ENCODE measurements at places on chromosomes 11 and 22.

GRCh38 chr11:119093942-119094815 lies 7.5 kb downstream of the DPAGT1 start:
- peak; percentile 29 for DNase-seq

DNA sequence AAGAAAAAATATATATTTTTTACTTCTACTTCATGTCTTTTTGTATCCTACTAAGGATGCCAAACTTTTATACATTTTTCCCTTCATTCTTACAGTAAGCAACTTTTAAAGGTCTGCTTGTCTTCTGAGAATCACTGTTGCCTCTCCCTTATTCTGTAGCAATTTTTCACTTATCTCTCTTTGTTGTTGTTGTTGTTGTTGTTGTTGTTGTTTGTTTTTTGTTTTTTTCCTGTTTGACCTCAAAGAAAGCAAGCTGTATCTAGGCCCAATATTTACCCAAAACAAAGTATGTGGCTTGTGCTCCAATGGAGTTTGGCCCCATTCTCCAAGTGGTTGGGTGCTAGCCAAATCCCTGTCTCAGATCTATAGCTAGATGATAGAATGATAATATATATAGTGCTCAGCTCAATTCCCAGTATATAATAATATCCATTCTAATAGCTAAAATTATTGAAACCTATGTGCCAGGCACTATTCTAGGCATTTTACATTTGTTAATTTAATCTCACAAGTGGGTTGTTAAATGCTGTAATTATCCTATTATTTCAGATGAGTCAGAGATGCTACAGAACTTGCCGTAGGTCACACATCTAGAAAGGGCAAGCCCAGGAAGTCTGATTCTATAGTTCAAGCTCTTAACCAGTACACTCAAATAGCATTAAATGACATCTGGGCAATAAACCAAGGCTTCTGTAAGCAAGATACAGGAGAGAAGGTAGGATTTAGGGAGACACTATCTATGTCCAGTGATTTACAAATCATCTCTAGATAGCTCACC lies 205.1 kb upstream of the PITPNB start:
- no peak for DNase-seq

GRCh38 chr22:19118329-19118880 lies 3.8 kb downstream of the DGCR2 start:
- DNase-seq: peak; percentile 13

DNA sequence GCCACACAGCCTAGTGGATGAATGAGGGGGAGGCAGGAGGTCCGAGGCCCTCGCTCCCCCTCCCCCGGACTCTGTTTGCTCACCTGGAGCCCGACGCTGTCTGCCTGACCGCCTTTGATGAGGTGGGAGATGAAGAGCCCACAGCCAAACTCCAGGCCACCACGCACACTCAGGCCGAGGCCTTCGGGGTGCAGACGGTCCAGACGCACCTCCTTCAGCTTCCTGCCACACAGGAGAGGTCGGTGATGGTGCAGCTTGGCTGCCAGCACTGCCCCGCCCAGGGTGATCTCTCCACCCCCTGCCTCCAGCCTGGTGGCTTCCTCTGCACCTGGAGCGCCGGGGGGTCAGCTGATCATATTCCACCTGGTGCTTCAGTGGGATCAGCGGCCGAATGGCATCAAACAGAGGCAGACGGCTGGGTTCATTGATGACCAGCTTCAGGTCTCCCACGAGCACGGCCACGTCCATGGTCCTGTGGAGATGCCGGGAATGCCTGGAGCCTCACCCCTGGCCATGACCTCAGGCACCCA lies 13.1 kb downstream of the USH1C start:
- DNase-seq: no peak

- no peak for DNase-seq
Measured at GRCh38 chr11:60315871-60316270, 11.2 kb upstream of the MS4A6E start.

DNA sequence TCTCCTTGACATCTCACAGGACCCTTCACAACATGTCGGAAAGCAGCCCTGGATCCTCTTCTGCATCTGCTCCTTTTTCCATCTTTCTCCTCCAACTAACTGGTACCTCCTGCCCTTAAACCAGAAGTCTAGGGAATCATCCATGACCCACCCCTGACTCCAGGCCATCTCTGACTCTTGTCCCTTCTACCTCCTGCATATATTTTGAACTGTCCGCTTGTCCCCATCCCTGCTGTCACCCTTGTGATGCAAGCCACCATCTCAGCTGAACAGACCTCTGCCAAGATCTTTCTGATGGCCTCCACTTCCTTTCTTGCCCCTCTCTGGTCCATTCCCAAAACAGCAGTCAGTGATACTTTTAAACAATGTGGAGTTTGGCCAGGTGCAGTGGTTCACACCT lies 7.0 kb downstream of the RIBC2 start:
- DNase-seq: no peak

DNA sequence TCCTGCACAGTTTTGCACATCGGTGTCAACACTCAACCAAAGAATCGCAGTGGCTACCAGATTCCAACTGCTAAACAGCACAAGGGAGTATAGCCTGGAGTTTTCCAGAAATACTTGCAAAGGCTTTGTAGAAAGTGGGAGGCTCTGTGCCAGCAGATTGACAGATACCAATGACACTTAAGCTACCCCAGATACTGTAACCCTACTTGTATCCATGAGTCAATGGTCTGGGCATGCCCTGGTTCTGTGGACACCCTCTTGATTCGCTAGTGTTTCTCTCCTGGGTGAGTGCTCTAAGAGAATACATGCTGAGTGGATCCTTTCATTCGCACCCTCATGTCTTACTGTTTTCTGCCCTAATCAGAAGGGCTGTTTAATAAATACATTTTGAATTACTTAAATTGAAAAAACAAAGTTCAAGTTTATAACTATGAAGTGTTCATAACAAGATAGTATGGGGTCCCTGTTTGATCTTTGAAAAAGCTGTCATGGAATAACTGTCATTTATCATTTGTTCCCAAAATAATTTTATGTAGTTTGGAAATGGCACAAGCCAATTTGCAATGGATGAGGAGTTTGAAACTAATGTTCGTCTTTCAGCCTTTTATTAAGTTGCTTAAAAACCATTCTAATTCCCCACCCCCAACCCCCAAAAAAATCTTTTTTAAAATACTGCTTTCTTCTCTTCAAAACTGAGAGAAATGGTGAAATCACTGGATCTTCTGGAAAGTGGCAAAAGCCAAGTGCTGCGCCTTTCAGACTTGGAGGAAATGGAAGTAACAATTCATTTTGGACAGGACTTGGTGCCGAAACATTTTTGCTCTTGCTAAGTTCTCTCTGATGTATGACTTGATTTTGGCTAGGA lies 600.5 kb upstream of the TENM4 start:
- no peak for DNase-seq

GRCh38 chr22:39462443-39463221 lies 5.8 kb downstream of the MGAT3 start:
- no peak for DNase-seq

DNA sequence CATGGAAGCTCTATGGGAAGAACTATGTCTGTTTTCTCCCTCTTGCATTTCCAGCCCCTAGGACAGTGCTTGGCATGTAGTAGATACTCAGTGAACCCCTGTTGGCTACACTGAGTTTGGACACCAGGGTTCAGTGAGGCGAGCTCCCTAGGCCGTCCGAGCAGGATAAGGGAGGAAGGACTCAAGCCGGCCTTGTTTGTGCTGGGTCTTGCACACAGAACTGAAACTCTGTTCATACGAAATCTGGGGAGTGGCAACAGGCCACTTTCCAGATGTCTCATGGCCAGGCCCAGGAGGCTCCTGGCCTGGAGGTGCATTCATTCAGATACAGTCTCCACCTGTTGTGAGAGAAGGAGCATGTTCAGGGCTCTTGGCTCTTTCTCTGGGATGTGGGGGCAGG lies 23.6 kb upstream of the LMO1 start:
- no peak for DNase-seq

GRCh38 chr11:29256580-29256979 lies 760.2 kb downstream of the KCNA4 start:
- DNase-seq: no peak

- DNase-seq: no peak
Measured at GRCh38 chr22:35452810-35453743, 53.1 kb downstream of the MCM5 start.

DNA sequence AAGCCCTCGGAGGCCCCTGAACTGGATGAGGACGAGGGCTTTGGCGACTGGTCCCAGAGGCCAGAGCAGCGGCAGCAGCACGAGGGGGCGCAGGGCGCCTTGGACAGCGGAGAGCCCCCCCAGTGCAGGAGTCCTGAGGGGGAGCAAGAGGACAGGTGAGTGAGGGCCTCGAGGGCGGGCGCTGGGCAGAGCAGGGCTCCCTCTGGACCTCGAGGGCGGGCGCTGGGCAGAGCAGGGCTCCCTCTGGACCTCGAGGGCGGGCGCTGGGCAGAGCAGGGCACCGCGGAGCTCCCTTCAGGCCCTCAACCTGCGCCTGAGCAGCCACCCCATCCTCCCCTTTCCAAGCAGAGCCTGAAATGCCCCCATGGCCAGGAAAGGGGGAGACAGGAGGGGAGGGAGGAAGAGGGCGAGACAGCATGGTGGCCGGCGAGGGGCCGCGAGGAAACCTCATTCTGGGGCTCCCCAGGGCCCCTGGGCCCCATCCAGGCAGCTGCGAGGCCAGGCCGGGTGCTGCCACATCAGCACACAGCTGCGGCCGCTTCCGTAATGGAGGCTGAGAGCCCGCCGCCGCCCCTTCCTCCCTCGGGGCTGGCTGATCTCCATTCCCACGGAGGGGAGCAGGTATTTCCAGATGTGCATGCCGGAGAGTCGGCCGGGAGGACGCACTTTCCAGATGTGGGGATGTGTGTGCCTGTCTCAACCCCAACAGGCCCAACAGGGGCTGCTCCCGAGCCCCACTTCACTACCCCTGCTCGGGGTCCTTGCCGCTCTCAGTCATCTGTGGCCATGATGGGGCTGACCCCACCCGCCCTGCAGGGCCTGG lies 10.0 kb downstream of the PRR33 start:
- no peak for DNase-seq

GRCh38 chr11:72525466-72525865 lies 91.1 kb upstream of the CLPB start:
- DNase-seq: no peak

GRCh38 chr11:125772834-125773505 lies 5.7 kb downstream of the PATE2 start:
- no peak for DNase-seq

DNA sequence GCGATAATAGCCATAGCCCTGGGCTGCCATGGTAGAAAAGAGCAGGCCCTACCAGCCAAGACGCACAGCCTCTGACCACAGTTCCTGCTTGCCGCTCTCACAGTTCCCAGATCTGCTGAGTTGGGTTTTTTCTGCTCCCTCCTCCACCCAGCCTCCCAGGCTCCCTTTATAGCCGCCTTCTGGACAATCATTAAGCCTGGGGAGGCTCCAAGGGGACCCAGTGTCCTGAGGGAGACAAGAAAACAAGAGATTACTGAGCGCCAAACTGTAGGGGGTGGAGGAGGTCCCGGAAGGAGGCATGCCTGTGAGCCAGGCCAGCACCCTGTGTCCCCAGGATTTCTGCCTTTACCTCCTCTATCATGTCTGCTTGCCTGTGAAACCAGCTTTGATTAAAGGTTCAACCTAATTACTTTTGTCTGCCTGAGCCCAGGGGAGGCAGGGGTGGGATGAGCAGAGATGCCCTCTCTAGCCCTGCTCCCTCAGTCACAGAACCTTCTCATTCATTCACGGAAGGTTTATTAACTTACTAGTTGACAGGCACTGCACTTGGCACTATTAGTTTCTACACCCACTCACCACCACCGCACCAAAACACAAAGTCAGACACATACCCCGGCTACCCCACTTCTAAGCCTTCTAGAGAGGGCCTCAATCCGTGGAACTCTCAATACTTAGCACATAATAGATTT lies 1.2 kb downstream of the SLC37A4 start:
- DNase-seq: peak; percentile 27

DNA sequence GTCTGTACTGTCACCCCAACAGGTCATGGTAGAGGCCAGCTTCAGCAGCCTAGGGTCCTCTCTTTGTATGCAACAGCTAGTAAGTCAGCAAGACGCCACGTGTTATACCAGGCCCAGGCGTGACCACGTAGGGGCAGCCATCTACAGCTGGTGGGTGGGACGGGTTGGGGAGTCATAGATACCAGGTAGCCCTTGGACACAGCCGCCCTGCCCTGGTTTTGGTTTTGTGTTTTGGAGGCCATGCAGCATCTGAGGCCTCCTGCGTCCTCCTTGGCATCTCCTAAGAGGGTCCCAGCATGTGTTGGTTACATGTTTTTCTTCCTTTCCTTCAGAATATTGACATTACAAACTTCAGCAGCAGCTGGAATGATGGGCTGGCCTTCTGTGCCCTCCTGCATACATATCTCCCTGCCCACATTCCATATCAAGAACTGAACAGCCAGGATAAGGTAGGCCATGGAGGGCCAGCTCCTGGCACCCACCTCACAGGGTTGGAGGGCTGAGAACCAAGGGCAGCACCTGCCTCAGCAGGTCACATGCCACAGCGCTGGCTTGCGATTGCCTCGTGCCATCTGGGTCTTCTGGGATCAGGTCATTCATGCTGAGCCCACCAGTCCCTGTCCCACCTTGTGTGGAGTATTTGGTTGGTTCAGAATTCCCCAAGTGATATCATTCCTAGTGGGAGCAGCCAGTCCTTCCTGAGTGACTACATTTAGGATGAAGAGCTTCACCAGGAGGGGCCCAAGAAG lies 16.0 kb upstream of the ADORA2A start:
- DNase-seq: no peak

DNA sequence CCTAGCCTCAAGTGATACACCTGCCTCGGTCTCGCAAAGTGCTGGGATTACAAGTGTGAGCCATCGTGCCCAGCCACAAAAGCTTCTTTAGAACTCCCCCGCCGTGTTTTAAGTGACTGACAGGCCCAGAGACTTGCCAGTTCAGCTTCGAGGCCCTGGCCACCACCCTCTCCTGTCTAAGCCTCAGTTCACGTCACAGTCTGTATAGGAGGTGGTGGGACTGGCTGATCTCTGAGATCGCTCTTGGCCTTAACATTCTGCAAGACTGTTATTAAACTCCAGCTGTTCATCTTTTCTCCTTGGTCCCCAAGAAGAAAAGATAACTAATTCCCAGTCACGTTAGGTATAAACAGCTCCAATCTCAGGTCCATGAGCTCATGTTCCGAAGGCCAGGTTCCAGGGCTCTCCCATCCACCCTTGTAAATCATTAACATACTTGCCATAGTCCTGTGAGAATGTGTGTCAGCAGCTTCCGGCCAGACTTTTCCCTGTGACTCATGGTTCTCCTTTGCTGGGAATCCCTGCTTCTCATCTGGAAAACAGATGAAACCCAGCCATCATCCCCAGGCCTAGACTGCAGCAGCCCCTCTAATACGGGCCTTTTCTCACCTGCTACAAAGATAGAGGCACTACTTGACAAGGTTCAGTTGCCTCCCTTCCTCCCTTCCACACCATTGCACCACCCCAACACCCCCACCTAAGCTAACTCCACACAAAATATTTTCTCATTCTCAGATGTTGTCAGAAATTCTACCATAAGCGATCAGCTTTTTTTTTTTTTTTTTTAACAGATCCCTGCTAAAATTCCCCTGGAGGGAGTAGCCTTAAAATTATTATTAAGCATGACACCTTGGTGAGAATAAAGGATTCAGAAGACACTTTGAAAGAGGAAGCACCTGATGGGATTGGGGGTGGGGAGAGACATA lies 5.6 kb upstream of the KIAA0930 start:
- DNase-seq: no peak

All from stimulated activated CD4-positive, alpha-beta T cell treated with anti-CD3 and anti-CD28 coated beads, TNF-alpha, amount 100 ng/mL, for 4 hours (primary cell).